ENCODE measurements at places on chromosomes 3 and 15.

- no peak for DNase-seq
Measured at GRCh38 chr3:25038271-25038670, 389.8 kb upstream of the RARB start.

DNA sequence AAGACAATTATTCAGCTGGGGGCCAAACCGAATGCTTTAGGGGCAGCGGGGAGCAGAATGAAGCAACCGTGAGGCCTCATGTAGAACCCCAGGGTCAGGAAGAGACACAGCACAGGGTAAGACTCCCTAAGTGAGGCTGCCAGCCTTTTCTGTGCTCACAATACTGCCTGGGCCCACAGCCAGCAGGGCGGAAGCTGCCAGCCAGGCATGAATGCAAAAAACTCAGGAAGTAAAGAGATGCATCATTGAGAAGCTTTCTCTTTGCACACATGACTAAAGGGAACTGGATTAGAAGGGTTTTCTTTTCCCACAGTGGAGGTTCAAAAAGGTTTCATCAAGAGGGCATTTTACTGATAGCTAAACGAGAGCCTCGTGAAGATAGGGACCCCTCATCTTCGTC is 33.3 kb downstream of the CA12 start:
- no peak for DNase-seq

DNA sequence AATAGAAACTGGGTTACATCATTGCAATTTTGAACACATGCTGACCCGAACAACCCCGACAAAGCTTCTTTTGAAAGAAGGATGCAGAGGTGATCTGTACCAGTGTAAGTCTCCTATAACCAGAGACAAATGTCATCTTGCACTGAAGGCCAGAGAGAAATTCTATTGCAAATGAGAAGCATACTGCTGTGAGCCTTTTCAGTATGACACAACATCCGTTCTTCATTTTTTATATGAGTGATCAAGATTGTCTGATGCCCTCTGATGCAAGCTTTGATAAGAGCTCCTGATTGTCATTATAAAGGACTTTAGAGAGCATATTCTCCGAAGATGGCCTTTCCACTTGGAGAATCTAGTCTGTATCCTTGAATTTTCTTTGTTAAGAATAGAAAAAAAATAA is 36.9 kb downstream of the PCOLCE2 start:
- DNase-seq, result no peak

DNA sequence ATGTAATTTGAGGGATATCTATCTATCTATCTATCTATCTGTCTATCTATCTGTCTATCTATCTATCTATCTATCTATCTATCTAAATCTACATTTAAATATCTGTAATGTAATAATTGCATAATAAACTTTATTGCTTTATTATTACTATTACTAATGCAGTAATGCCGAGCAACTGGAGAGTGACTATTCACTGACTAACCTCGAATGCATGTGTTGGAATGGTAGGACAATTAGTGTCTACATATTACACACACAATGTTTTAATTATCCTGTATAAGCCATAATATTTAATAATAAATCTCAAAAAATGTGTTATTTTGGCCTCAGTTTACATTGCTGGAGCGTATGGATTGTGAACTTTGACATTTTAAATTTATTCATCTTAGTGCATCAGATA is 25.2 kb upstream of the CNTN3 start:
- no peak for DNase-seq

DNA sequence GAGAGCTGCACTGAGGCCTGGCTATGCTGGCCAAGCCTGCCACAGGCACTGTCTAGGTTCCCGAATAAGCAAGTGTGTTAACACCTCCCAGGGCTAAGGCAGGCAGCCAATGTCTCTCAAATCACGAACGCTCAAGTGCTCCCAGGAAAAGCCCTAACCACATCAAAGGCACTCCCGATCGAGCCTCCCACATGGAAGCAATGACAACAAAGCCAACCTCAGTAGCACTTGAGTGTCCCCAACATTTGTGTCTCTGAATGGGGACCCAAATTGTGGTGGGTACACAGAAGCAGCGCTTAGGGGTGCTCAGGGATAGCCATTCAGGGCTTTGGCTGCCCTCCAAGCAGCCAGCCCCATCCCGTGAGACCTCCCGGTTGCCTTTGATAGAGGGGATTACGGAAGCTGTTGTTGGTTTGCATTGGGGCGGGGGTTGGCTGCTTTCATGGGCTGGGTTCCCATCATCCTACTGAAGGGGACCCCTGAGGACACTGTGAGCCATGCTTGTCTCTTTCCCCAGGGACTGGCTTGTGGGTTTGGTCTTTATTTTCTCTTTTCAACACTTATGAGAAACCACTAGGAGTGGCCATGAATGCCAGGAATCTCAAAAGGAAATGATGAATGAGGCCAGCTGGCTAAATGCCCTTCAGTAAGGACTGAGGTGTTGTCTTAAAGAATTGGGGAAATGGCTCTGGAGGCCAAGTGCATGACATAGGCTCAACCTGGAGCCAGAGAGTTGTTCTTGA is 234.1 kb upstream of the FEZF2 start:
- DNase-seq, result no peak

GRCh38 chr3:111547631-111548030 is 5.6 kb downstream of the CD96 start:
- peak; percentile 30 for DNase-seq

GRCh38 chr3:102207151-102207571 is 227.7 kb upstream of the ZPLD1 start:
- DNase-seq, result no peak

- no peak for DNase-seq
Measured at GRCh38 chr3:11140030-11140712, 14.1 kb upstream of the HRH1 start.

- no peak for DNase-seq
Measured at GRCh38 chr3:184976-185375, 11.6 kb upstream of the CHL1 start.

- peak; percentile 12 for DNase-seq
Measured at GRCh38 chr15:79595995-79596622, 164.0 kb downstream of the MINAR1 start.

GRCh38 chr15:73753250-73754130 is at the start of gene INSYN1:
INSYN1 (minus strand) TSS chr15:73753351; CDS start chr15:73751130, 2,221 bp downstream.
- DNase-seq, result no peak

DNA sequence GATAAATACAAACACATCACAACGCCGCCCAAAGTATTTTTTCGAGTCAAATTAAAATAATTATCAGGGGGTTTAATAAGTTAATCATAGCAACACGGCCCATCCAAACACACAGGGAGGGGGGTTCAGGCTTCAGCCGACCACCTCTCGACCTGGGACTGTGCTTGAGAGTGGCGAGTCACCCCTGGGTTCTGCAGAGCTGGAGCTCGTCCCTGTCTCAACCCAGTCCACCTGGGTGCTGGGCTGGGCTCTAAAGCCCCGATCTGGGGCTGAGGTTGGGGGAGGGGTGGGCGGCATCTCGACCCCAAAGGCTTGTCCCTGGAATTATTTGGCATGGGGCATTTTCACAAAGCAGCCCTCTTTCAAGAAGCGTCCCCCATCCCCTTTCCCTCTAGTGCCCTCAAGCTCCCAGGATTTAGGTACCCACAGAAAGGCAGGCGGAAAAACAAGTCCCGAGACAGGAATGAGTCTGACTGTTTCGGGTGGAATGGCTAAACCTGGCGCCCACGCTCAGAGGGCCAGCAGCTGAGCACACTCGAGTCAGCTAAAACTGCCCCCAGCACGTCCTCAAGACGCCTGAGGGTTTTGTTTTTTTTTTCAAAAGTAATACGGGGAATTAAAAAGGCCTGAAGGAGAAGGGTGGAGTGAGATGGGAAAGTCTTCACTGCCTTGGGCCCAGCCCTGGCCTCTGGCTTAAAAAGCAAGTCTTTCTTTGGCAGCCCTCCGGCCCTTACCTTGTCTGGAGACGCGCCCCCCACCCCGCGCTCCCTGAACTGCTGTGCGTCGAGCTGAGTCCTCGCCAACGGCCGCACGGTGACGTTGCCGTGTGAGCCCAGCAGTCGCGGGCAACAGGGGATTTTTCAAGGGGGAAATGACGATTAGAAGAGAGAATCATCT is 32.5 kb downstream of the NR2F2 start:
- DNase-seq, result no peak

- DNase-seq, result no peak
Measured at GRCh38 chr3:99843590-99844258, 26.1 kb downstream of the CMSS1 start.

DNA sequence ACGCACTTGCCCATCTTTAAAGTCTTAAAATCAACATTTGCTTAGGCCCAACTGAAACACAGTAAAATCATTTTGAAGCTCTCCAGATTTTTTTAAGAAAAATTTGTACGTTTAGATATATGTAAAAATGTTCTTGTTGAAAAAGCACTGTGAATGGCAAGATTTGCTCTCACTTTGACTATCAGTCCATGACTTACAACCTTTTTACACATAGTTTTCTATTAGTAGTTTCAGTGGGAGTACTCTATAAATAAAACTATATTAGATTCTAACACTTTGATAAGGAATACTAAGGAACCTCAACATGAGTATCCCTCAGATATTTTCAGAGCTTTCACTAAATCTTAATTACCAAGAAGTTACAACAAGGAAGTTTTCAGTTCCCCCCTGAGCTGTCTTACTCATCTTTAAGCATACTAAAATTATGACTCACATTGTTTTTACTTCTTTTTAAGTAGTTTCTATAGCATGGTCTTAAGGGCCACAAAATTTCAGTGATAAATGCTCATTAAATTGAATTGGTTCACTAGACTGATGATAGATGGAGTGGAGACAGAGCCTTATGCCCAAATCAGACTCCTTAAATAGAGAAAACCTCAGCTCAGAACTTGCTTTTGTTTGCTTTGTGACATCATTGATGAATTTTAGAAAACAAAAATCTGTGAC is 31.6 kb upstream of the RAP2B start:
- no peak for DNase-seq

- DNase-seq, result no peak
Measured at GRCh38 chr15:39743611-39744010, 39.0 kb downstream of the FSIP1 start.

DNA sequence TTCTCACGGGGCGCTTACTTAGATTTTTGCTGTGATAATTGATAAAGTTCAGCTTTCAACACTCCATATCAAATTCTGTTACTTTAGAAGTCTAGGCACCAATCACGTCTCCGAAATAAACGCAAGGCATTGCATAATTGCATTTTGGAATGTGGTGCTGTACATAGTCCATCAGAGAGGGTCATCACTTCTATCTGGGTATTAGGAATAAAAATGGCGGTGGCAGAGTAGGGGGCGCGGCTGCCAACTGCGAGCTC is 365 bp upstream of the UQCC5 start:
- no peak for DNase-seq

DNA sequence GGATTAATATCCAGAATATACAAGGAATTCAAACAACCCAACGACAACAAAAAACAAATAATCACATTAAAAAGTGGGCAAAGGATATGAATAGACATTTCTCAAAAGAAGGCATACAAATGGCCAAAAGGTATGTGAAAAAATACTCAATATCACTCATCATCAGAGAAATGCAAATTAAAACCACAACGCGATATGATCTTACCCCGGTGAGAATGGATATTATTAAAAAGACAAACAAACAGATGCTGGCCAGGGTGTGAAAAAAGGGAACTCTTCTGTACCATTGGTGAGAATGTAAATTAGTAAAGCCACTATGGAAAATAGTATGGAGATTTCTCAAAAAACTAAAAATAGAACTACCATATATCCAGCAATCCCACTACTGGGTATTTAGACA is 43.5 kb upstream of the MEF2A start:
- DNase-seq, result no peak

DNA sequence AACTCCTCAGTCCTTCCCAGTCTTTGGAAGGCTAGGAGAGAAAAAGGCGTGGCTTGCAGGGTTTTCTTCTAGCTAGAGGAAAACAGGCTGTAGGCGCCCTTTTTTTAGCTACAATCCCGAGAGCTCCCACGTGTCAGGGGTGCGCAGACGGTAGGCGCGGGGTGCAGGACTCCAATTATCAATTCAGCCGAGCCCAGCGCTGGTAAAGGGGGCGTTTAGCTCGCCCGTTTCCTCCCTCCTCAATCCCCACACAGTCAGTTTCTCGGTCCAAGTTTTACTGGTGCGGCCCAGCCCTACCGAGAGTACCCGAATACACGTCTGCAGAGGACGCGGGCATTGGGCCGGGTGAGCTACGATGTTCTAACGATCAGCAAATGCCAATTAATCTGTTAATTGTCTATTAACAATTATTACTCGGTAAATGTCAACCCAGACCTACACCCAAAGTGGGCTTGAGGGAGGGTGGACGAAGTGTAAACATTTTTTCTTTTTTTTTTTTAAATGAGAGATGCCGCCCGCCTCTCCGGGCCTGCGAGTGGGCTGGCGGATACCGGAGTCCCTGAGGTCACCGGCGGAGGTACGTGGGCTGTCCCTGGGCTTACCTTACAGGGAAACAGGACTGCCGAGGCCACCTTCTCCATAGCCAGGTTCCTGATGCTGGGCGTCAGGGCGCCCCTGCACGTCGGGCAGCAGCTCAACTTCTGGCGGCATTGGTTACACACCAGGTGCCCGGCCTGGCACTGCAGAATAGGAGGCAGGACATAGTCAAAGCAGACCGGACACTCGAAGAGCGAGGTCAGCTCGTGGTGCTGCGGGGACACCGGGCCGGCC is 923 bp downstream of the SIAH2 start:
- DNase-seq, result peak; percentile 33

GRCh38 chr3:141418751-141419150 is 50.4 kb downstream of the ZBTB38 start:
- no peak for DNase-seq

GRCh38 chr3:138912237-138912636 is 34.7 kb downstream of the FOXL2 start:
- no peak for DNase-seq

GRCh38 chr3:132625613-132626012 is 28.5 kb downstream of the ACKR4 start:
- DNase-seq, result no peak

DNA sequence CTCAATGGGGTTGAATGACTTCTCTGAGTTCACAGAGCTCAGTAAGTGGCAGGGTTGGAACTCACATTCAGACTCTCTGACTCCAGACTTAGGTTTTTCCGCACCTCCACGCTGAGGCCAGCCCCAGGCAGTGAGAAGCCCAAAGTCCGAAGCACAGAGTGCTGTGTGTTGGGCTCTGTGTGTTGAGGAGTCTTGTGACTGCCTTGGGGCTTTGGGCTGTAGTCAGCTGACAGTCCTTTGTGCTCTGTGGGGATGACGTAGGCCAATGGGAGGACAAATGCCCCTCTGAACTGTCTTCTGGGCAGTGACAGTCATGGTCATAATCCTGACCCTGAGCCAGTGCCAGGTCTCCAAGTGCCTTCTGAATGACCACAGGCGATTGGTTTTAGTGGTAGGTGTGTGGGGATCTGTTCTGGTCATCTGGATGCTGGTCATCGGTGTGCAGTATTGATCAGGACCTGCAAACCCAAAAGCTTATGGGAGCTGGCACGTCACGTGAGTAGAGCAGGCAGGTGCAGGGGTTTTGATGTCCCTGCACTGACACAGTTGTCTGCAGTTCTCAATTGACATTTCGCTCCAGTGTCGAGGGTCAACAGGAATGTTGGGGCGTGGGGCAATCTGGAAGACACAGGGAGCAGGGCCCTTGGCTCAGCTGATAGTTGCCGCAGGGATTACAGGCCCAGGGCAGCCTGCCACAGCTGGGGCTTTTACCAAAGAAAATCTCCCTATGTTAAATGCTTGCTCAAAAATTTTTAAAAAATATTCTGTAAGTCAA is 45.3 kb downstream of the CAPN3 start:
- no peak for DNase-seq

All from immature natural killer cell (primary cell).